Activated CD4-positive, alpha-beta T cell treated with anti-CD3 and anti-CD28 coated beads for 4 hours (primary cell): ENCODE measurements at places on chromosomes 6 and 20.

DNA sequence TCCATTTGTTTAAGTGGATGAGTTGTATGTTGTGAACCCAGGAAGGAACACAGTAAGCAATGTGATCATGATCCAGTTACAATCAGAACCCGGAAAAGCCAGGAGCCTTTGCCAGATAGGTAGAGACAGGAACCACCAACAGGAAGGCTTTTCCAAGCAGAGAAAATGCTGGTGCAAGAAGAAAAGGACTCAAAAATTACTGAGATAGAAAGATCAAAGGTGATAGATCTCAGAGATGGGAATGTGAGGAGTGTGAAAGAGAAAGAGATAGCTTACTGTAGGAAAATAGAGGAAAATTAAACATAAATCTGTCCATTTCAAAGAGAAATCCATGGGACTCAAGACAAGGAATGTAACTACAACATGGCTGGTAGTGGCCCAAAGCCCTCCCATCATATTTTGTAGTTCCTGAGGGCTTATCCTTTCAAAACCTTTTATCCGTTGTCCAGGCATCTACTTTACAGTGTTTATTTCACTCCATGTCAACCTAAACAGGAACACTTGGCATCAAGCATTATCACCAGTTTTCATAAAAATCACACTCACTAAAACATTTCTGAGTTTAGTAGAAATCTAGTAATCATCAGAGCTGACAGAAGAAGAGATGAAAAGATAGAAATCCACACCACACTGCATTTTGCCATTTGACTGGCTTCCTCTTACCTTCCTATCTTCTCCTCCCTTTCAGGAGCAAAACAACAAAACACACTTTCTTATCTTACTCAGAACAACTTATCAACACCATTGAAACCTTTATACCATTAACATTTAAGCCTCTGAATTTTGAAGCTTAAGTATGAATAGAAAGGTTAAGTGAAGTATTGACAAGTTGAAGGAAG lies 44.5 kb upstream of the STXBP5 start:
- no peak for DNase-seq

DNA sequence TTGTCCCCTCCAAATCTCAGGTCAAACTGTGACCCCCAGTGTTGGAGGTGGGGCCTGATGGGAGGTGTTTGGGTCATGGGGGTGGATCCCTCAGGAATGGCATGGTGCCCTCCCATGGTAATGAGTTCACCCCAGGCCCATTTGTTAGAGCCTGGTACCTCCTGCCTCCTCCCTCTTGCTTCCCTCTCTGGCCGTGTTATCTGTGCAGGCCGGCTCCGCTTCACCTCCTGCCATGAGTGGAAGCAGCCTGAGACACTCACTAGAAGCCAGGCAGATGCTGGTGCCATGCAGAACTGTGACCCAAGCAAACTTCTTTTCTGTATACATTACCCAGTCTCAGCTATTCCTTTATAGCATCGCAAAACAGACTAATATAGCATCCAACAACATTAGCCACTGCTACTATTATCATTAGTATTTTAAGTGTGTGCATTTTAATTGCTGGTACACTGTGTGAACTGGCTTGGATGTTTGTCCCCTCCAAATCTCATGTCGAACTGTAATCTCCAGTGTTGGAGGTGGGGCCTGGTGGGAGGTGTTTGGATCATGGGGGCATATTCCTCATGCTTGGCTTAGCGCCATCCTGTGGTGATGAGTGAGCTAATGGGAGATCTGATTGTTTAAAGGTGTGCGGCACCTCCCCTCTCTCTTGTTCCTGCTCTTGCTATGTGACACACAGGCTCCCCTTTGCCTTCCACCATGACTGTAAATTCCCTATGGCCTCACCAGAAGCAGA lies 12.2 kb upstream of the OSER1 start:
- no peak for DNase-seq

DNA sequence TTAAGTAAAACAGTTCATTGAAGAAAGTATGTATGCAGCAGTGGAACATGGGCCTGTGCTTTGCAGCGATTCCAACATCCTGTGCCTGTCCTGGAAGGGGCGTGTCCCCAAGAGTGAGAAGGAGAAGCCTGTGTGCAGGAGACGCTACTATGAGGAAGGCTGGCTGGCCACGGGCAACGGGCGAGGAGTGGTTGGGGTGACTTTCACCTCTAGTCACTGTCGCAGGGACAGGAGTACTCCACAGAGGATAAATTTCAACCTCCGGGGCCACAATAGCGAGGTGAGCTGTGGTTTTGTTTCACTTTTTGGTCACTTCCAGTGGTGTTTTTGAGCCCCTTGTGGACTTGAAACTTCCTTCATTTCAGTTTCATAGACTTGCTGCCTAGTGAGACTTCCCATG lies 1.7 kb downstream of the TULP4 start:
- no peak for DNase-seq

DNA sequence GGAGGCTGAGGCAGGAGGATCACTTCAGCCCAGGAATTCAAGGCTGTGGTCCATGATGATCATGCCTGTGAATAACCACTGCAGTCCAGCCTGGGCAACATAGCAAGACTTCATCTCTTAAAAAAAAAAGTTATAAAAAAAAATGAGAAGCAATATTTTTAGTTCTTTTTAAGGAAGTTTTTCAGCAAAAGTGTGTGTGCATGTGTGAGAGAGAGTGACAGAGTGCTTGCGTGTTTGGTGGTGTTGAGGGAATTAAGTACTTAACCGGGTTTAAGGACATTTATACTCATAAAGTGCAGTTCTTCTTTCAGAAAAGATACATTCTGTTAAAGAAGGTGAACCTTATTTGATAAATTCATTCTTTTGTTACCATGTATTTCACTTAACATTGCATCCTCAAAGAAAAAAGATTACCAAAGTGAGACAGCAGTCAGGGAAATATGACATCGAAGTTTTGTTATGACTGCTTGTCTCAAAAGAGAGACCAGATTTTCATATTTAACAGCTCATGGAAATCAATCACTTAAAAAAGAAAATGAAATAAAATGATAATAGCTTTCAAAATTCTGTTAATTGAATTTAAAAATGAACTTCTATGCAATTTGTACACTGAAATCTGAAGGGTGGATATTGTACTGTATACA lies 254.7 kb downstream of the ARHGAP18 start:
- DNase-seq: no peak

DNA sequence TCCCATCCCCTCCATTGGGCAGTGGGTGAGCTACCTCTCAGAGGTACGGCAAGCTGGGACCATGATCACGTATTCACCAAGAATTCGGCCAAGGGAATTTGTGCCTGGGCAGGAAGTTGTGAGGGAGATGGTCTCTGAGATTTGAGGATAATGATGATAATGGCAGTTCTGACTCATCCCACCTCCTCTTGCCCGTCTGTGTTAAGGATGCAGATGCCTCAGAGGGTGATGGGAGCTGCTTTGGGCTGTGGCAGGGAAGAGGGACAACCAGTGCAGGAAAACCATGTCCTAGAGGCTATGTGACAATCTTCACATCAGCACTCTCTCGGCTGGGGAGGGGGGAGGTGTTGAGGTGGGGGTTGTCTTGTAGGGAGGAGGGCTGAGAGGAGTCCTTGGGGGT lies 4.3 kb downstream of the TGM6 start:
- DNase-seq: no peak

DNA sequence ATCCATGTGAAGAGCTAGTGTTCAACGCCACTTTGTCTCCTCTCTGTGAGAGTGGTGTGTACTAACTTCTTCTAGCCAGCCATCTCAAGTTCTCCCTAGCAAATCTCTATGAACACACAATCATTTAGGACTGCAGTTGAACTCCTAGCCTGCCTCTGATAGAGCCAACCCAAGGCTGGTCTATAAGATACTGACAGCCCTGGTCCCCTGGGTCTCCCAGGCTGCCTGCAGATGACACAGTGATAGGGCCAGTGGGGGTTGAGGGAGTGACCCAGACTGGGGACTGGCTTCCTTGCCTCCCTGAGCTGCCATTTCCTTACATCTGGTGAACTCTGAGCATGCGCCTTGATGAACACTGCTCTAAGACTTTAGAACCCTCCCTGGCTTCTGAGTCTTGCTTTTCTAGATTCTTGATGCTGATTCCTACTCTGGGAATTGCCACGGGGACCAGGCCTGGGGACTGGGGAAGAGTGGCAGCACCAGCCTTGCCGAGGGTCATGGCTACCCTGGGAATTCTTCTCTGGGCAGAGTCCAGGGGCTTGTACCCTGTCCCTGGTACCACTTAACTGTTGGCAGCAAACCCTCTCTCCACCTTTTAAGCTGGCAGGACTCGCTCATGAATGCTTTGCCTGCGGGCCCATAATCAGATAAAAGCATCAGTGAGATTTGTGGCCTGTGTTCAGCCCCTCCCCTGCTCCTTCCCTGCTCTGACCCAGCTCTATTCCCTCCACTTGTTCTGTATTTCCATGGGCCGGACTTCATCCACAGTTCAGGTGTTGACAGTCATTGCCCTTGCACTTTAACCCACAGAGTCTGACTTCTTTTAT lies 130.8 kb upstream of the CHD6 start:
- no peak for DNase-seq

DNA sequence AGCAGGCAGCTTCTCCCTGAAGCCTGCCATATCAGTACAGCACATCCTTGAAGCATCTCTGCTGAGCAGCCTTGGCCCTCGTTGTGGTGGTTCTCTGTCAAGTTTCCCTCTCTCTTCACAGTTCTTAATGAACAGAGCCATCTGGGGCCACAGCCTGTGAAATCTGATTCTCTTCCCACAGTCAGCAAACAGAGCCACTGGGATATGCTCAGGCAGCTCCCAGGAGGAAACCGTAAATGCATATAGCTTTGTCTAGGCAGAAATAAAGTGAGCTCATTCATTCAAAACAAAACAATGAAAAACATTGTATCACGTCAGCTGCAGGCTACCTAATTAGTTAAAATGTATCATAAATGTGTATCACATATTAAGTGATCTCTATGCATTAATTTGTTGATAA lies 80.3 kb downstream of the TBC1D7 start:
- no peak for DNase-seq

DNA sequence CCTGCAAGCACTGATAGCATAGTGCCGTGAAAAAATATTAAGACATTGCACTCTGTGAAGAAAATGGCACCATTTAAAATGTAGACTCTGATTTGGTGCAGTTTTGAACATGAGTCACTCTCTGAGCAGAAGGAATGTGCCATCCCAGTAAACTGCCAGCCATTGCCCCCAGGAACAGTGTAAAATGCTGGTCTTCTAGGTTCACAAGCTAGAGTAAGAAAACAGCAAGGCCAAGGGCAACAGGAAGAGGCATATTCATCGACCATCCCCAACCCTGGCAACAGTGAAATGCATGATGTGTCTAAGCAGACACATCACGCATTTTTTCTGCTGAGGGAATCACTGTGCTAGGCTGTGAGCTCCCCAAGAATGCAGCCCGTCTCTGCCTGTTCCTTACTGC lies 163.2 kb upstream of the RIN2 start:
- DNase-seq: no peak

- no peak for DNase-seq
These were observed 207.5 kb downstream of the HIVEP2 start for GRCh38 chr6:142737368-142738034.

GRCh38 chr20:20480126-20480525 lies 112.2 kb downstream of the INSM1 start:
- no peak for DNase-seq

- DNase-seq: no peak
These were observed 15.7 kb upstream of the MYT1 start for GRCh38 chr20:64148581-64148980.

GRCh38 chr20:37327748-37328147 lies 18.2 kb upstream of the SRC start:
- no peak for DNase-seq

DNA sequence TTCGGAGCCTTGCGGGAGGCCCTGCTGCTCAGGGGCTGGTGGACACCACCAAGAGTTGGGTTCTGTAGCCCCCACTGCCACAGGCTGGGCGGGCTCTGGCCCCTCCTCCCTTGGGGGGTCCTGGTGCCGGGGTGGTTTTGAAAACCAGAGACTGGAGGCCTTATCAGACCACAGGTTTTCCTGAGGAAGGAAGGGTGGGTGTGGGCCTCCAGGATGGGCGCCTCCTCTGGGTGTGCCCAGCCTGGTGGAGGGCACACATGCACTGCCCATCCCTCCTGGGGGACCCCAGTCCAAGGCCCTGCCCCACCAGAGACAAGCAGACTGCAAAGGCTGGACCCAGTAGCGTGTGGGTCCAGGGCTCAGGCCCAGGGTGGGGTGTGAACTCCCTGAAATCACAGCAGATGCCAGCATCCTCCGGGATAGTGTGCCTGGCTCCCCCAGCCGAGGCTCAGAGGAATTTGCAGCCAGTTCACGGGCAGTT lies 13.5 kb upstream of the ZBTB46 start:
- no peak for DNase-seq

GRCh38 chr6:155881826-155882526 lies 426.3 kb upstream of the NOX3 start:
- no peak for DNase-seq

- DNase-seq: no peak
These were observed 21.0 kb downstream of the TCF15 start for GRCh38 chr20:588932-589672.

DNA sequence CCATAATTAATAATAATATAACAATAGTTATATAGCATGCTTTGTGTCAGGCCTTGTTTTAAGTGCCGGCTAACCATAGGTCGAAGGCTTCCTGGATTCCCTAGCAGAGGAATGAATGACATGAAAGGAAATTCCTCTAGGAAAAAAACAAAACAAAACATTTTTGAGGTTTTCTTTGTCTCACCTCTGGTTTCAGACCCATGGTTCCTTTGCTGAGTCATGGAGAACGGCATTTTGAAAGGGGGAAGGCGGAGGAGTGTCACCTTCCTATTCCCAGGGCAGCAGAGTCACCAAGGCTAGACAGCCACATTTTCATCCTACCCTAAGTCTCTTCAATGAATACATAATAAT lies 25.3 kb upstream of the CCND3 start:
- DNase-seq: no peak

GRCh38 chr20:23451956-23452487 lies 654 bp downstream of the CST11 start:
- DNase-seq: no peak

- no peak for DNase-seq
These were observed 15.0 kb upstream of the NKX2-2 start for GRCh38 chr20:21528870-21529269.

DNA sequence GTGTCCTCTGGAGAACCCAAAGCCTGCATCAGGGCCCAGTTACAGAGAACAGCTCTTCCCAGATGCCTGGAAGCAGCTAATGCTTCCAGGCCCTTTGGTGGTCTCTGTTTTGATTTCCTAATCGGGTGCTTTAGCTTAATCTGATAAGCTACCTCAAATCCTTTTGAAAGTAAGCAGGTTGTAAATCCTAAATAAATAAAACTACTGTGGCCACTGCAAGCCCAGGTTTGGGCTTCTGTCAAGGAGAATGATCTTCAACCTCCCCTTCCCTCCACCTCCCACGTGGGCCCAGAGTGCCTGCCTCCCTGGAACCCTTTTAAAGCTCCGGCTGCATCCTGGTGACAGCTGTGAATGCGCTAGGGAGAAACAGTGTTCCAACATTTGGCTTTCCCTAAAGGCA lies 25.2 kb upstream of the FYN start:
- no peak for DNase-seq

- DNase-seq: no peak
These were observed 183.6 kb upstream of the SPTLC3 start for GRCh38 chr20:12825226-12825595.

- no peak for DNase-seq
These were observed 33.0 kb downstream of the METTL24 start for GRCh38 chr6:110325197-110325596.

- peak; percentile 67 for DNase-seq
These were observed 3.0 kb downstream of the BAK1 start for GRCh38 chr6:33577106-33577535.
